ENCODE measurements at places on chromosomes 6 and 20.

GRCh38 chr6:156719395-156719719 lies 57.8 kb upstream of the ARID1B start:
- DNase-seq, result no peak

DNA sequence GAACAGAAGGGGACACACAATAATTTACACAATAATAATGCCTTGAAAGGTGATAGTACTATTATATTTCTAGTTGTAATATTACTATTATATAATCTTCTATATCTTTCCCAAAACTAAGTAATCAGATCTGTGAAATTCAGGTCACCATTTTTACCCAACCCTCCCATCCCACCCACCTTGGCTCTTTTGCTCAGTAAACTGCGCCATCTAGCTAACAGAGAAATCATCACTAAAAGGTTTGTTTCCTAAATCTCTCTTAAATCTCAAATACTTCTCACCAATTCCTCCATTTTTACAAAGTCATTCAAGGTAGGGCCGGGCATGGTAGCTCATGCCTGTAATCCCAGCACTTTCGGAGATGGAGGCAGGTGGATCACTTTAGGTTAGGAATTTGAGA lies 83.4 kb downstream of the CDK19 start:
- no peak for DNase-seq

GRCh38 chr6:132004668-132005067 lies 53.5 kb upstream of the CCN2 start:
- DNase-seq, result no peak

GRCh38 chr6:160861824-160862223 lies 129.7 kb upstream of the MAP3K4 start:
- DNase-seq, result no peak

- no peak for DNase-seq
Measured at GRCh38 chr6:151242420-151242861, 2.7 kb downstream of the AKAP12 start.

GRCh38 chr6:102085257-102085656 lies 691.7 kb downstream of the GRIK2 start:
- no peak for DNase-seq

DNA sequence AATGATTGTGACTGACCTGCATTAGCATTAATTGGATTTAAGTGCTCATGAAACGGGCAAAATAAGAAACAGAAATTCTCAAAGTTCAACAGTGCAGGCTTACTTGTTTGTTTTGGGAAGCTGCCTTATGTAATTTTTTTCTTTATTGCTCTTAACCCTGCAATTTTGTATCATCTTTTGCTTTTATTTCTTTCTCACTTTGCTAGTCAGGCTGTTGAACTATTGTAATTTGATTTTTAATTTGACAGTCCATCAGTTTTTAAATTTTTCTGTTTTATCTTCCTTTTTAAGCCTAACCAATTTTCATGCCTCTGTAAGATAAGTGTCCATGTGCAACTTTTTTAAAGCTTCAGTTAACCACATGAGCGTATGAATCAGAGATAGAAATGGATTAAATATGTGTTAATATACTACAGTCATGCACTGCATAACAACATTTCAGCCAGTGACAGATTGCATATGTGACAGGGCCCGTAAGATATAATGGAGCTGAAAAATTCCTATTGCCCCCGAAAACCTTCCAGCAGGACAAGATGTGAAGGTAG lies 44.6 kb downstream of the PEX7 start:
- DNase-seq, result no peak

- peak; percentile 64 for DNase-seq
Measured at GRCh38 chr20:10219452-10219791, 792 bp downstream of the SNAP25 start.

DNA sequence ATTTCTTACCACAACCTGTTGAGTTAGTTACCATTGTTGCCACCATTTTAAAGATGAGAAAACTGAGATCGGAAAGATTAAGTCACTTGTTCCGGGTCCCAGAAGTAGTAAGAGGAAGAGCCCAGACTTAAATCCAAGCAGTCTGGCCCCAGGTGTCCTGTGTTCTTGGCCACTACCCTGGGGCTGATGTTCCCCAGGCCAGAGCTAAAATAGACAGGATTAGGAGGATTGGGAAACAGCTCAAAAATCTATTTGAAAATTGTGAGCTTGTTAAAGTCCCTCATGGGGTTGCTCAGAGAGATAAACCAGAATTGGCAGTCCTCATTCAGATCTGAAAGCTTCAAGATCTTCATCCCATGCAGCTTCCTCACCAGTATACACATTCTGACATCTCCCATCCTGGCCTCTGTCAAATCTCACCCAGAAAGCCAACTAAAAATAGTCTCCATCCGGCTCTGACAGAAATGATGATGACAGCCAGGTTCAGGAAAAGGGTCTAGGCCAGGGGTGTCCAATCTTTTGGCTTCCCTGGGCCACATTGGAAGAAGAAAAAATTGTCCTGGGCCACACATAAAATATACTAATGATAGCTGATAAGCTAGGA lies 62.0 kb downstream of the GFOD1 start:
- no peak for DNase-seq

GRCh38 chr20:36550790-36551299 lies 9.5 kb downstream of the MYL9 start:
- no peak for DNase-seq

GRCh38 chr20:37755665-37756064 lies 61.8 kb downstream of the CTNNBL1 start:
- no peak for DNase-seq

- DNase-seq, result peak; percentile 20
Measured at GRCh38 chr6:112337209-112337638, 9.9 kb upstream of the RFPL4B start.

DNA sequence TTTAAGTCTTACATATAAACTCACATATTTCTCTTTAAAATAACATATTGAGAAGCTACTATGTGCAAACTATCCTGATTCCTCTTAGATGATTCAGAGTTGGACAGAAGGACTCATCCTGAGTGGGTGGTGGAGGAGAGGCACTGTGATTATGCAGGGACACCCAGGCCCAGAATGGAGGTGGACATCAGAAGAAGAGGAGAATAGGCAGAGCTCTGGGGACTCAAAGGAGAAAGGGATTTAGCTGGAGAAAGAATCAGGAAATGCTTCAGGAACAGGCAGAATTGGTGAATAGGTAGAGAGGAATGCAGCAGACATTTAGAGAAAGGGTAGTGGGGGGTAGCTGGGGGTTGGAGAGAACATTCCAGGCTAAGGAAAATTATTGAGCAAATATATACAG lies 17.4 kb downstream of the RCAN2 start:
- DNase-seq, result no peak

DNA sequence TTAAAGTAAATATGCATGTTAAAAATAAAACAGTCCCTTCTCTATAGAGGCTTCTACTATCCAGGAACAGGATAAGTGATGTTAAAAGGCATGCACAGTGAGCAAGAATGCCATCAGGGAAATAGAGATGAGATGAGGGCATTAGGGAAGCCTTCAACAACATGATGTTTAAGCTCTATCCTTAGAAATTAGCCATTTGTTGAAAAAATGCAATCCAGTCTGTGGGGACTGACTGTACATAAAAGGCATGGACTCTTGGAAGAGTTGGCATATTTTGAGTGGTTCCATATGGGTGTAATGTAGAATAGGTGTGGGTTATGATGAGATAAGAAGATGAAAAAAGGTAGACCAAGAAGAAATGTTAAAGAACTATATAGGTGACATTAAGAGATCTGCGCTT lies 5.8 kb downstream of the KIAA0319 start:
- DNase-seq, result no peak

DNA sequence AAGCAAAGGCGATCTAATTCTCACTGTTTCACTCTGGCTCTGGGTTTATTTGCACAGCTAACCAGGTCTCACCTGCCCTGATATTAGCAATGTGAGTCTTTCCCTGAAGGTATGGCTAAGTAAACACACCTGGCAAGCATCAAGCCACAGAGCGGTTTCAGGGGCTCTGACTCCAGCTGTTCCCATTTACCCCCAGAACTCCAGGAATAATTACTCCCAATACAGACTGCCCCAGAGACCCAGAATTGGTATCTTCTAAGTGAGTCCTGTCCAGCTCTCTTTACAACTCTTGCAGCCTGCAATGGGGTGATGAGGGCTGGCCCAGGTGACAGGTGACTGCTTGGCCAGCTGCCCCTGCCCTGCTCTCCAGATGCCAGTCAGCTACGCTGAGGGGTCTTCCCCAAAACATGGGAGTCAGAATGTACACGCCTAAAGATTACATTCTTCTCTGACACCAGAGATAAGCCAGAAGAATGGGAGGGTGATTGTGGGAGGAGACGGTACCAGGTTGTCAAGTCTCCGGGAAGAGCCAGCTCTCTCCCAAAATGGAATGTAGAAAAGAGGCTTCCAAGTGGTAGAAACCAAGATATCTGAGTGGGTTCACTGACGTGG lies 4.9 kb upstream of the LRRN4 start:
- DNase-seq, result peak; percentile 96

DNA sequence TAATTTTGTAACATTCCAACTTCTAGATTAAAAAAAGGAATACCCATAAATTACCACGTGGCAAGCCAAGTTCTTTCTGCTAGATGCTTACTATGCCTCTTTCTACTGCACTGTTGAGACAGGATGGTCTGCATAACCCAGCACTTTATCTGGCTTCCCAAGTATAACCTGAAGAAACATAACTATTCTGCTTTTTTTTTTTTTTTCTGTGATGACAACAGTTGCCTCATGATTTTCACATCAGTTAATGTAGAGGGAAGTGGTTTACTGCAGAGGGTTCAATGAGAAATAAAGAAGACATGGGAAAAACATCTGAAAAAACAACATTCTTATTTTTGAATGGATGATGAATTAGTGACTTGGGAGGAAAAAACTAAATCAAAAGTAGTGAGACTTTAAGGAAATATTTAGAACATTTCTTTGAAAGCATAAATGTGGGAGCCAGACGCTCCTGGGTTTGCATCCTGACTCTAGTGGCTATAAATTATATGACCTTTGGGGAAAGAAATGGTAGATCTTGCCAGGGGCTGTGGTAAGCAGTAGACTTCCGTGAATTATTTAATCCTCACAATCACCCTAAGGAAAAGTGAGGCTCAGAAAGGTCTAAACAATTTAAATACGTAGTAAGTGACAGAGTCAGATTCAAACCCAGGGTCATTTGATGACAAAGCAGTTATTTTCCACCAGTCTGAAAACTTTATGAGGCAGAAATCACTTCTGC lies 230.7 kb downstream of the PHACTR1 start:
- no peak for DNase-seq

DNA sequence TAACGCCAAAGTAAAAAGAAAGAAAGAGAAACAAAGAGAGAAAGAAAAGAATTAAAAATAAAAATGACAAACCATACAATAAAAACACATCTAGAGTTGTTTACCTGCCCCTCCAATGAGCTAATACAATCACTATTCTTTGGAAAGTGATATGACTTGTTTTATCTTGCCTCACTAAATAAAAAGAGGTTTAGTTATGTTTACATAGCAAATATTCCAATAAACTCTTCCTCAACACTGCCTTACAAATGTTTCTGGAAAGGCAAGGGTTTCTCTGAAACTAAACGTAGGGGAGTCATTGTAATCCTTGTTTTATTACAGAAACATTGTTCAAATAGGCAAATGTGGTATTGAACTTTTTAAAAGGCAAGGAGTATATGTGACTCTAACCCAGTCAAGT lies 396.2 kb downstream of the EPM2A start:
- DNase-seq, result no peak

DNA sequence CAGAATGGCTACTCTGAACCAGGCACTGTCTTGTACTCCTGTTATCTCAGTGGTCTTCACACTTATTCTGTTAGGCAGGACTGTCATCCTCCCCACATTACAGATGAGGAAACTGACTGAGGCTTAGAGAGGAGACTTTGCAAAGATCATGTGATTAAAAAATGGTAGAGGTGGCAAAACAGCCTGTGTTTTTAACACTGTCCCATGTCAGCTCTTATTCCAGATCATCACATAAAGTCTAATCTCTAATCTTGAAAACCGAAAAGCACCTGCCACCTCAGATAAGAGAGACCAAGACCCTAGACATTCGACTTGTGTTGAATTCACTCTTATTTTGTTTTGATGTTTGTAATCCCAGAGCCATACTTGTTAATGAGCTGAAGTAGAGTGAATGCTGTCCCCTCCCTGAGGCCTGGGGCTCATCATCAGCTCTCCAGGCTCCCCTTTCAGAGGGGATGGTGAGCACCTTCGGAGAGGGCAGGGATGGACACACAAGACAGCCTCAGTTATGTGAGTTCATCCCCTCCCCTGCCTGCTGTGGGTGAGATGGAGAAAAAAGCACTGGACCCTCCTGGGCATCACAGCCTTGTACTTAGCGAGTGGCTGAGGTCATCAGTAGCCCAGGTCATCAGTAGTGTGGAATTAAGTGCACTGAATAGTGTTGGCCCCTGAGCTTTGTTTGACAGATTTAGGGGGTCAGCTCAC lies 30.6 kb downstream of the MTHFD1L start:
- no peak for DNase-seq

DNA sequence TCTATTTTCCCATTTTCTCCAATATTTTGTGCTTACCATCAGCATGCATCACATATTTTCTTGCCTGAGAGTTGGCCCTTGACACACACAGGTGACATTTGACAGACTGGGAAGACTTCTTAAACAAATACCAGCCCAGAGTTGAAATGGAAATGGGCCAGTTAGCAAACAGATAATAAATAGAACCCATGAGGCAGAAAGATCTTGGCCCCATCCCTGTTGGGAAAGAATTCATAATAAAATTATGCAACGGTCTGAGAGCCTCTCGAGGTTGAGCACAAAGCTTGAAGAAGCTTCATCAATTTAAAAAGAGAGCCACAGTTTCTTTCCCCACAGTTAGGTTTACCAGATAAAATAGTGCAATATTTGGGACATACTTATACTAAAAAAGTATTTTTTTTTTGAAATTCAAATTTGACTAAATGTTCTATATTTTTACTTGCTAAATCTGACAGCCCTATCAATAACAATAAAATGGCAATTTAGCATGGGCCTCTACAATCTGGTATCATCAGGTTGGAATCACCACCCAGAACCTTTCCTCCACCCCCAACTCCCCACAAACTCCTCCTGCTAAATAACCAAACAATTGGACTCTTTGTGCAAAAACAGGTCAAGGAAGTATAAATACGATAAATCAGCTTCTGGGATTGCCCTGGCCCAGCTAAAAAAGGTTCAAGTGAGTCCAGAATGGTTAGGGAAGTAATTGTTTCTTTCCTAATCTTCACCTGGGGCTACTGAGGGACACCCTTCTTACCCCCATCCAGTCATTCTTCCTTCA lies 129.8 kb downstream of the CD164 start:
- no peak for DNase-seq

- DNase-seq, result no peak
Measured at GRCh38 chr6:7021301-7021700, 86.5 kb upstream of the RREB1 start.

DNA sequence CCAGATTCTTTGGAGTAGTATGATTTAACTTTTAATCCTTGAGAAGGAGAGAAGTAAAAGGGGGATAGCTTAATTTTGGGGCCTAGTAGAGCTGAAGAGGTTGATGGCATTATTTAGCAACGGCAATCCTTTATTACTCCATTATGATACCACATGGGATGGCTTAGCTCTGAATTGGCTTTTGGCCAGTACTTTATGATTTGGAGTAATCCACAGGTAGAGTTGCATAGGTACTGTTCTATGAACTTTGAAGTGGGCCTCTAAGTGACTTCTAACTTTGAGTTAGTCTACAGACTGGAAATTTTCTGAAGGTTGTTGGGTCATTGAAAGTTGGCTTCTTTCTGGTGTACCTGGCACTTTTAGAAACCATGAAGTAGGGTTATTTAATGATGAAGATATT lies 11.6 kb downstream of the YWHAB start:
- no peak for DNase-seq
